Epithelial cell of proximal tubule (primary cell): ENCODE measurements at places on chromosomes 7 and 10.

DNA sequence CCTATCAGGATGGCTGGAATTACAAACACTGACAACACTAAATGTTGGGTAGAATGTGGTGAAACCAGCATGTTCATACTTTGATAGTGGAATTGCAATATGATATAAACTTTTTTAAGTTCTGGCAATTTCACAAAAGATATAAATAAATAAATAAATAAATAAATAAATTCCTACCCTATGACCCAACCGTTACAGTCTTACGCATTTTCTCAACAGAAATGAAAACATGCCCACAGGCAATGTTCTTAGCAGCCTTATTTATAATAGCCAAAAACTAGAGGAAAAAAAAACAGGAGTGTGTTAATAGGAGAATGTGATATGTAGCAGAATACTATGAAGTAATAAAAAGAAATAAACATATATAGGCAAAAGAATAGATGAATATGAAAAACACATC lies 318.9 kb downstream of the IPMK start:
- no peak for DNase-seq

- no peak for DNase-seq
Observed at GRCh38 chr7:28973591-28973990, 15.5 kb upstream of the TRIL start.

- DNase-seq, result no peak
Observed at GRCh38 chr10:16799621-16800020, 17.6 kb downstream of the RSU1 start.

- no peak for DNase-seq
Observed at GRCh38 chr10:23610626-23611307, 171.9 kb downstream of the OTUD1 start.

DNA sequence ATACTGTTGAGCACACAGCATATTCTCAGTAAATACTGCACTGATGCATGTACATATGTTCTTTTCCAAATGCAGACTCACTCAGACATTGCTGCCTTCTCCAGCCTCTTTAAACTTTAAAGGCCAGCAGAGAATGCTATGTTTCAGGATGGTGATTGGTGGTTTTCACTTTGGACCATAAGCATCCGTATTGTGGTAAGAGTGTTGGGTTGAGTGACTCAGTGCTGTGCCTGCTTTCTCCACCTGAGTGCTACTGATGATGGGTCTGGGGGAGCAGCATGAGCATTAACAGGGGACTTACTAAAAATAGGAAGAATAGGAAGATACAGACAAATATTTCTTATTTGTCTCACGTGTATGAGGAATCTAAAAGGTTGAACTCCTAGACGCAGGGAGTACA lies 56.3 kb upstream of the ZNF92 start:
- no peak for DNase-seq

DNA sequence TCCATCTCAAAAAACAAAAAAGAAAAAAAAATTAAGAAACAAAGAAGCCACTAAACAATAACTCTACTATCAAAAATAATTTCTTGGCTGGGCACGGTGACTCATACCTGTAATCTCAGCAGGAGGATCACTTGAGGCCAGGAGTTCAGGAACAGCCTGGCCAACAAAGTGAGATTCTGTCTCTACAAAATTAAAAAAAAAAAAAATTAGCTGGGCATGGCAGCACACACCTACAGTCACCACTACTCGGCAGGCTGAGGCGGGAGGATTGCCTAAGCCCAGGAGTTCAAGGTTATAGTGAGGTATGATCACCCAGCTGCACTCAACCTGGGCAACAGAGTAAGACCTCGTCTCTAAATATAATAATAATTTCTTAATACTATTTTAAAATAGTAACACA lies 69.0 kb downstream of the PARD3 start:
- no peak for DNase-seq

DNA sequence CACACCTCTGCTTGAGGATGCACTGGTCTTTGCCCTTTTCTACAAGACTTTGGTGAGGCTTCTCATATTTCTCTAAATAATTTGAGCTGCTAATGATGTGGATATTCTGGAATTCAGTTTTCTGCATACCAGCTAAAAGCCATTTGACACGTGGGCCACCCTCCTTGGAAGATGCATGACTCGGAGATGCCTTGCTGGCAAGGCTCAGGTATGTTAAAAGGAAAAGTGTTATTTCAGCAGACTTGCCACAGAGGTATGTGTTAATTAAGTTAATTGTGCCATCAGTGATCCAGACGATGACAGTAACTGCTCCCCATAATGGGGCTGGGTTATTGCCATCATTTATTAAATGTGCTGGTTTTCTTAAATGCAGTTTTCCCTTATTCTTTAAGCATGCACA lies 8.8 kb upstream of the GFRA1 start:
- no peak for DNase-seq

GRCh38 chr10:38054361-38054797 lies 39.8 kb upstream of the ZNF37A start:
- no peak for DNase-seq

GRCh38 chr7:82430500-82431465 lies 12.8 kb downstream of the CACNA2D1 start:
- DNase-seq, result no peak

- DNase-seq, result no peak
Observed at GRCh38 chr7:92002720-92003119, 62.1 kb downstream of the AKAP9 start.

DNA sequence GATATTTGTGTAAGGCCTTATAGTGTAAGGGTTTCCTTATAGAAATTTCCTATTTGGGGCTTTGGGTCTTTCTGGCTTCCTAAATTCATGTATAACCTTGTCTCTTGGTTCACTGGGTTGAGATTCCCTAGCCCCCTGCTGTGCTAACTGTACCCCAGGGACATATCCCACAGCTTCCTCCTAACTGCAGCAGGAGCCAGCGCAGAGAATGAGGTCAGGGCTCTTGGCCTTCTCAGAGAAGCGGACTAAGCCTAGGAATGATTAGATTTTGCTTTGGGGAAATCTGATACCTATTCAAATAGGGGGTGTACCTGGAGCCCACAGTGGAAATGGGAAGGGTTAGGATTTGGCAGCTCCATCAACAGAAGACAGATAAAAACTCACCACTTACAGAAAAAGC lies 138.1 kb upstream of the EFCAB10 start:
- DNase-seq, result no peak

DNA sequence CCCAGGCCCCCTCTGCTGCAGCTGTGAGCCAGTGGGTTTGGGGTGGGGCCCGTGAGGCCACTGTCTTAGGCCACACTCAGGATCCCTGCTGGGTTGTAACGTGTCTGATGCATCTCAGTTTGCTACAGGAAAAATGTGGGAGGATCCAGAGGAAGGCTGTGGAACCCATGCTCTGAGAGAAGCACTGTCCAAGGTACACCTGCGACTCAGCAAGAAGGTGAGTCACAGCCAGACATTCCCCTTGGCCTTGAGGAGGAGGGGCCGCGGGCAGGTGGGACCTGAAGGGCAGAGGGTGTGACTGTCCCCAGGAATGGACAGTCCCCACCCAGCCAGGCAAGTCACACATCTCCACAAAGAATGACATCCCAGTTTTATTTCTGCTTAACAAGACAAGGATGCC lies 27.8 kb upstream of the C10orf120 start:
- no peak for DNase-seq

DNA sequence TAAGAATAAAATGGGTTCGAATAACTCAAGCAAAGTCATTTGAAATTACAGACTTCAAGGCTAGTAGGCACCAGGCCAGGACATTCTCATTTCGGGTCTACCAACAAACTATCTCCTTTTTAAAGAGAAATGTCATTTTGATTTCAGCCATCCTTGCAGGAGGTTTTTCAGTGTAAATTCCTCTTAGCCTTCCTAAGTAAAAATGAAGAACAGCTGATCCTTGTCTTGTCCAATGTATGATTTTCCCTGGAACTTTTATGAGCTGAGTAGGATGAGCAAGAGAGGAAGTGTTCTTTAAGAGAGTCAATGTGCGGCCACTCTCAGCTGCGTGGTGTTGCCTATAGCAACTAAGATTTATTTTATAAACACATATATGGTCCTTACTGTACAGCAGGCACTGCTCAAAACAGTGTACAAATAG lies 110.1 kb downstream of the PLCE1 start:
- DNase-seq, result no peak

DNA sequence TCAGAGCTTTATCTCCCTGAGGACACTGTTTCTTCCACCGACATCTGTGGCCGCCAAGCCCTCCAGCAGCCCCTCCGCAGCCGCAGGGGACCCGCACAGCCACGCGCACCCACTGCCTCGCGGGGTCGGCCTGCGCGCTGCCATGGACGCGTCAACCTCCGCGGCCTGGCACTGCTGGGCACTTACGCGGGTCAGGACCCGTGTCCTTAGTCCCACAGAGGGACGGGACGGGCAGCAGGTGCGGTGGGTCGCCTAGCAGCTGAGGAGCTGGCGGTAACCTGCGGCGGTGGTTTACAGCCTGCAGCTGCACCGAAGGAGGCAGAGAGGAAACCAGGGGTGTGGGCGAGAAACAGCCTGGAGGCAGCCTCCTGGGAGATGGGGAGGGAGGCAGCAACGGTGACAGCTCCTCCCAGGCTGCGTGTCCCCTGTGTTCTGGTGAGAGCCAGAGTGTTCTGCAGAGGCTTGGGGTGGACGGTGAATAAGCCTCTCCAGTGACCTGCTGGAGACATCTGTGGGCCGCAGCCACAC lies 61.3 kb downstream of the SEC61G start:
- no peak for DNase-seq

DNA sequence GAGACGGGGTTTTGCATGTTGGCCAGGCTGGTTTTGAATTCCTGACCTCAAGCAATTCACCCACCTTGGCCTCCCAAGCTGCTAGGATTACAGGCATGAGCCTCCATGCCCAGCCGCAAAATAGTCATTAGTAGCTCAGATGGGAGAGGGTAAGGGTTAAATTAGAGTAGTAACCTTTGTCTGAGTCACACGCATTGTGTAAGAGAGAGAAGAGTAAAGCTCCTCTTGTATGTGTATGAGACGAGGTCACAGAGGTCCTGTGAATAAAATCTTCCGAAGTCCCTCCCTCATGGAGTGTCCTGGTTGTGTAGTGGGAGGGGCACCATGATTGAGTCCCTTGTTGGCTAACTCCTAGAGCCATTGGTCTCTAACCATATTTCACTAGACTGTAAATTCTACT lies 85.2 kb upstream of the CDC14C start:
- DNase-seq, result no peak

GRCh38 chr7:142808802-142809583 lies 38.2 kb downstream of the PRSS2 start:
- DNase-seq, result no peak

DNA sequence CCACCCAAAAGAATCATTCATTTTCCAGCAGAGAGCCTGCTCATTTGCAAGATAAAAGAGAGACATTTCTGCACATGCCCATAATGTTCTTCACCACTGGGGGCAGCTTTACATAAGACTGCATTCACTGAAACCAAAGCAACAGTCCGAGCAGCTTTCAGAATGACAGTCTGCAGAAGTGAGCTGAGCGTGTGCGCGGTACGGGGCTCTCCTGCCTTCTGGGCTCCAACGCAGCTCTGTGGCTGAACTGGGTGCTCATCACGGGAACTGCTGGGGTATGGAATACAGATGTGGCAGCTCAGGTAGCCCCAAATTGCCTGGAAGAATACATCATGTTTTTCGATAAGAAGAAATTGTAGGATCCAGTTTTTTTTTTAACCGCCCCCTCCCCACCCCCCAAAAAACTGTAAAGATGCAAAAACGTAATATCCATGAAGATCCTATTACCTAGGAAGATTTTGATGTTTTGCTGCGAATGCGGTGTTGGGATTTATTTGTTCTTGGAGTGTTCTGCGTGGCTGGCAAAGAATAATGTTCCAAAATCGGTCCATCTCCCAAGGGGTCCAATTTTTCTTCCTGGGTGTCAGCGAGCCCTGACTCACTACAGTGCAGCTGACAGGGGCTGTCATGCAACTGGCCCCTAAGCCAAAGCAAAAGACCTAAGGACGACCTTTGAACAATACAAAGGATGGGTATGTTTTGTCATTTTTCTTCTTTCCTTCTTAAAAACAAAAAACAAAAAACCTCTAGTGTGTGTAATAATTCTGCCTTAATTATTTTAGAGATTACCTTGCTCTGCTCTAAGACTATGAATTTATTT lies at the start of gene LRRTM3:
TSS of gene LRRTM3 (plus strand) at position 141 of the 820 bp plus-strand sequence.
- peak; percentile 39 for DNase-seq

- no peak for DNase-seq
Observed at GRCh38 chr7:156039971-156040677, 227.9 kb upstream of the SHH start.

- DNase-seq, result no peak
Observed at GRCh38 chr10:78277314-78278057, 243.8 kb downstream of the RPS24 start.

DNA sequence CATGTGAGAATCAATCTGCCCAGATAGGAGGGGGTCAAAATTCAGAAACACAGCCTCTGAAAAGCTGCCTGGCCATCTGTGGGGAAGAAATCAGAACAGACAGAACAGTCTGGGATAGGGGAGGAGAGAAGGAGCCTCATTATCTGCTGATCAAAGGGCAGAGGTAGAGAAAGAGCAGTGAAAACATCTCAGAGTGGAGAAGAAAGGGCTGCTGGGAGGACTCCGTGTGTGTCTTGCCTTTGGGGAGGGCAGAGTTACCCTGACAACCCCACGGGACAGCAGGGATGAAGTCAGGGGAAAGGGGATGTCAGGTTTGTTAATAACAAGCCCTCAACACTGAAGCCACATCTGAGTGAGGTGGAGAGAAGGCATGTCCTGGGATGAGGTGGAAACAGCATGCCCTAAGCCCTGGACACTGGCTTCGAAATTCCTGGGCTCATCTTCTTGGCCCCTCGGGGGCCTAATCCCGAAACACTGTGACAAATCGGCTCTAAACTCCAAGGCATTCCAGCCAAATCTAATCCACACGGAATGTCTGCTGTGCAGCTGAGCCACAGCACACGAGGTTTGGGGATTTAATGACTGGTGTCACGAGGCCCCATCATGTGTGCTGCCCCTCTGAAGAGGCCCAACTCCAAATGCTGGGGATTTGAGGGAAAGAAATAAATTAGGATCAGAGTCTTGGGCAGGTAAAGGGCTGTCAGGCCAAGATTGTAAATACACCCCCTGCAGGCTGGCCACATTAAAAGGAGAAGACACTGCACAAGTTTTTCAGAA lies 82.8 kb upstream of the FGFR2 start:
- no peak for DNase-seq

GRCh38 chr7:56019501-56019900 lies 31.7 kb downstream of the PSPH start:
- no peak for DNase-seq

- no peak for DNase-seq
Observed at GRCh38 chr10:1558906-1559305, 178.4 kb downstream of the ADARB2 start.

GRCh38 chr7:36946401-36946739 lies 222.1 kb upstream of the AOAH start:
- DNase-seq, result no peak

GRCh38 chr7:73766556-73767229 lies 3.4 kb downstream of the CLDN3 start:
- DNase-seq, result no peak
